Subcutaneous adipose tissue (tissue), 4 donors: ENCODE measurements at places on chromosomes 16 and 17. TPM values are rescaled to one million over a fixed set of nuclear protein-coding genes. Genes with fewer than 3 reads are reported as not detected.

Gene RAMP2
- 66.9 TPM for total RNA-seq

Gene ZNF750
- total RNA-seq = not detected

Gene UNC45B
- total RNA-seq = not detected

Gene GUCY2D
- not detected for total RNA-seq

Gene MVD
- 17.2 TPM for total RNA-seq

Gene KRT27
- not detected for total RNA-seq
